ENCODE measurements at places on chromosomes 3 and 15.
A peak's percentile ranks its signal among the peaks of the same experiment; 100 is the strongest.

GRCh38 chr15:74336061-74337005 is 31.1 kb downstream of the CYP11A1 start:
- no peak for DNase-seq

GRCh38 chr3:143888846-143889245 is 40.6 kb upstream of the SLC9A9 start:
- no peak for DNase-seq

GRCh38 chr3:195596765-195597171 is 13.0 kb upstream of the APOD start:
- no peak for DNase-seq

DNA sequence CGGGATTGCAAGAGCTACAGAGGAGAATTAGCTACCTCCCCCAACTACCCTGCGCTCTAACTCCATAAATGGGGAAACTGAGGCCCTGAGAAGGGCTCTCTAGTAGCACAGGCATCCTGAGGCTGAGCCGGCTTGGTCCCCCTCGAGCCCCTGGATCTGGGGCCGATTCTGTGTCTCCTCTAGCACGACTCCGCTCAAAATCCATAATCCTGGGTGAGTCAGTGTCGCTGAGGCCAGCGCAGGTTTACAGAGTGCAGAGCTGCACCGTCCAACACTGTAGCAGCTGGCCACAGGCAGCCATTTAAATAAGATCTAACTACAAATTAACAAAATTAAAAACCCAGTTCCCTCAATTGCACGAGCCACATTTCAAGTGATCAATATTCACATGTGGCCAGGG is 10.8 kb downstream of the GATA2 start:
- DNase-seq = no peak

- DNase-seq = no peak
Measured at GRCh38 chr3:138136201-138136600, 4.0 kb upstream of the A4GNT start.

- DNase-seq = no peak
Measured at GRCh38 chr3:187902936-187903335, 157.7 kb upstream of the BCL6 start.

DNA sequence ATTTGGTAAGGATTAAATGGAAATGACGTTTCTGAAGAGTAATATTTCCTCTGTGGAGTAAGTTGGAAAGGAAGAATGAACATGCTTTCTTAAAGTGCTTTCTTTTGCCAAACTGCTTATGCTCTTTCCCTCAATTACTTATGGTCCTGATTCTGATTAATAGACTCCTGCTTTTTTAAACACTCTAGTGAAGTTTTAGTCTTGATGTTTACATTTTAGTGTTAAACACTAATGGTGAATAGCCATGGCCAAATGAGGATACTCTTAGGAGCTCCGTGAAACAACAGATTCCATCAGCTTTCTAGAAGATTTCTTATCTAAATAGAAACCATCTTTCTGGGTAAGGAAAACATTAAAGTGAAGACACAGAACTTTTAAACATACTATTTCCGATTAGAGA is 117.6 kb downstream of the P3H2 start:
- no peak for DNase-seq

DNA sequence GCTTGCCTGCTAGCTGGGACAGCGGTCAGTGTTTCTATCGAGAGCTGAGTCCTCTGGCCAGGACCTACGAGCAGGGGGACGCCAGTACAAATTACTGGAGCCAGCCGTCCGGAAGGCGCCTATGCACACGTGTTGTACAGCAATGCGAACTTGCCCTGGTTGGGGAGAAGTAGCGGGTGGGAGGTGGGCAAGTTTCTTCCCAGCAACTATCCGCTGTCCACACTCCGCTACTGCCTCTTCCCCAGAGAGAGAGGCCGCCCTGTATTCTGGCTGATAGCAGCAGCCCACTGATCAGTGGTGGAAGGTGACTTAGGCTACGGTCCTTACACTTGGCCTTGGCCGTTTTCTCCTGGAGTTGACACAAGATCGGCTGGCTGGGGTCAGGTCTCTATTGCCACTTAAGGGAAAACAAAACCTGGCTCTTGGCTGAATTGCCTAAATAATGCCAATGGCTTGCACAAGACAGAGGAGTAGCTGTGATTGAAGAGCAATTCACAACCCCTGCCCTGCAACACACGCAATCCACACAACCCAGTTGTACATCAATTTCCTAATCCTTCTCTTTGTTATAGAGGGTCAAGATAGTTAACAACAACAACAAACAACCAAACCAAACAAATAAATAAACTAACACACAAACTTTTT is 12.8 kb upstream of the SHC4 start:
- no peak for DNase-seq

GRCh38 chr15:60044636-60045270 is 40.6 kb downstream of the FOXB1 start:
- no peak for DNase-seq

DNA sequence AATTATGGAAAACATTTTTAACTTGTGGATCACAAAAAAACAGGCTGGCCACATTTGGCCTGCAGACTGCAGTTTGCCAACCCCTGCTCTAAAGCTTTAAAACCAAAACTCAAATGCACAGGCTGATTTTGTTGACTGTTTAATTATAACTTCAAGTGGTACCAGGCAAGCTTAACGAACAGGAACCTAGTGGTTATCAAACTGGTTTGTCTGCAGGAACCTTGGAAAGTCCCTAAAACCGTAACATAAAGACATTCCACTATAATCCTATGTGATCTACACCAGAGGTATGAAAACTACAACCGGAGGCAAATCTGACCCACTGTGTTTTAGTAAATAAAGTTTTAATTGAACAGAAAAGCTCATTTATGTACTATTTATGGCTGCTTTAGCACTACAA is 52.4 kb downstream of the TBL1XR1 start:
- no peak for DNase-seq

- peak; percentile 2 for DNase-seq
Measured at GRCh38 chr3:117820658-117821299, 1111.2 kb downstream of the TUSC7 start.

- DNase-seq = no peak
Measured at GRCh38 chr15:58472821-58473581, 41.2 kb downstream of the LIPC start.

- DNase-seq = no peak
Measured at GRCh38 chr15:43796566-43796965, 3.5 kb downstream of the SERINC4 start.

GRCh38 chr3:6602329-6602728 is 258.6 kb upstream of the GRM7 start:
- DNase-seq = no peak

DNA sequence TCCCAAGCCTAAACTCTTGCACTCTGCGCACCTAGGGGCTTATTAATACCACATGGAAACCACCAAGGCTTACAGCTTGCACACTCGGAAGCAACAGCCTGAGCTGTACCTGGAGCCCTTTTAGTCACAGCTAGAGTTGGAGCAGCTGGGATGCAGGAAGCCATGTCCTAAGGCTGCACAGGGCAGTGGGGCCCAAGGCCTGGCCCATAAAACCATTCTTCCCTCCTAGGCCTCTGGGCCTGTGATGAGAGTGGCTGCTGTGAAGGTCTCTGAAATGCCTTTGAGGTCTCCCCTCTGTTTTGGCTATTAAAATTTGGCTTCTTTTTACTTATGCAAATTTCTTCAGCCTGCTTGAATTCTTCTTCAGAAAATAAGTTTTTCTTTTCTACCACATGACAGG is 383.9 kb upstream of the UBE2E2 start:
- no peak for DNase-seq

DNA sequence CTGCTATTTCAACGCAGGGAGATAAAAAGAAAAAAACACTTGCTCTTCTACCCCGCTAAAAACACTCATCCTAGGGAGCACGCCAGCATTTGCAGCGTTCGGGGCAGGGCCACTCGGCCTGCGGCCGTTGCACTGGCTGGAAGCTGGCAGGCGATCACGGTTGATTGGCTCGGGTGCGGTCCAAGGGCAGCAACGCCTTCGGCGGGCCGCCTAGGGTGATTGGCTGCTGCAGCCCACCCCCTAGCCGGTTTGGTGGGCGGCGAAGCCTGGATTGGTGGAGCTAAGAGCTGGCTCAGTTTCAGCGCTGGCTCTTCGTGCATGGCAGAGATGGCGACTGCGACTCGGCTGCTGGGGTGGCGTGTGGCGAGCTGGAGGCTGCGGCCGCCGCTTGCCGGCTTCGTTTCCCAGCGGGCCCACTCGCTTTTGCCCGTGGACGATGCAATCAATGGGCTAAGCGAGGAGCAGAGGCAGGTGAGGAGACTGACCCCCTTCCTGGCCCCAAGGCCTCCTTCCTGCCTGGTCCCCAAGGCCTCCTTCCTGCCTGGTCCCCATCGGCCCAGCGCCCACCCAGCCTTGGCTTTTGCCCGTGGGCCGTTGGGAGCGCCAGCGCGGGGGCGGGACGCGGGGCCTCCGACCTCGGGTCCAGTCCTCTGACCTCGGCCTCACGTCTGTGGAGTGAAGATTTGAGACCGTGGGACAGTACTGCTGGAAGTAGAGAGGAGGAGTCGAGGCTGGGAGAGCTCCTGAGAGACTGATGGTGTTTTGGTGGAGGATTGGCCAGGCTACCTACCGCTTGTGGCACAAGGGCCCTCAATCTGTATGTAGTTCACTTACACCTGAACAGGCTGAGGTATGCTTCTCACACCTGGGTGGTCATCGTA is at the start of gene IVD:
TSS of gene IVD (plus strand) at position 295 of the 881 bp plus-strand sequence. CDS start at position 328, 33 bp downstream.
- DNase-seq = peak; percentile 80

GRCh38 chr3:128143496-128143895 is 9.8 kb upstream of the EEFSEC start:
- no peak for DNase-seq

GRCh38 chr3:53146319-53146891 is 14.6 kb upstream of the PRKCD start:
- no peak for DNase-seq

DNA sequence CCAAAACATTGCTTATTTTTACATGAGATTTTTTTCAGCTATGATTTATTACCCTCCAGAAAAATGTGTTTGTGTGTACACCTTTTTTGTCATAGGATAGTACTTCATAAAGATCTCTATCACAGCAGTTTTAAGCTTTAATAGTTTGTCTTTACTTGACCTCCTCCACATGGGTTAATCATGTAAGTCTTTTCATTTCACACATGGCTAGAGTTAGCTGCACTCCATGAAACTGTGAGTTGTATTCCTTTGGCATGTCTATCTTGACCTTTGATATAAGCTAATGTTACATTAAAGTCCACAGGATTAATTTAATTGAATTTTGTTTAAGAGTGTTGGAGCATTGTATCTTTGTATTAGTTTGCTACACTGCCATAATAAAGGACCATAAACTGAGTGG is 217.1 kb downstream of the OTOL1 start:
- no peak for DNase-seq

- no peak for DNase-seq
Measured at GRCh38 chr3:151155409-151156128, 47.4 kb downstream of the GPR171 start.

- peak; percentile 7 for DNase-seq
Measured at GRCh38 chr3:173584838-173585831, 187.6 kb downstream of the NLGN1 start.

- DNase-seq = no peak
Measured at GRCh38 chr15:82858932-82859331, 49.5 kb downstream of the WHAMM start.

DNA sequence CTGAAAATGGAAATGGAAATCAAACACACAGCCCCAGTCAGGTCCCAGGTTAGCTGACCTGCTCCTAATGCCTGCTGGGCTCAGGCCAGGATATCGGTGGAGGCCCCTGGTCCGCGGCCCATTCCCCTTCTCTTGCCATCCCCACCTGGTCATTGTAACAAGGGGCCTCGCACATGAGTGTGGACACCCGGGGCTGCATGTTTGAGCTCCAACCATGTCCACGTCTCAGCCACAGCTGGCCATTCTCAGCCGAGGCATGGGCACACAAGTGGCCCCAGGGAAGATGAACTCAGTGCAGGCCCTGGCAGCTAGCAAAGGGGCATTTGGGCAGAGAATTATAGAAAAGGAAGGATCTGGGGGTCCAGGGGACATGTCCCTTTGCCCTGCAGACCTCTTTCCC is 41.7 kb downstream of the FAM174B start:
- no peak for DNase-seq

- no peak for DNase-seq
Measured at GRCh38 chr3:153429821-153430220, 267.8 kb downstream of the RAP2B start.

GRCh38 chr15:36947035-36947719 is 153.2 kb downstream of the MEIS2 start:
- DNase-seq = no peak

DNA sequence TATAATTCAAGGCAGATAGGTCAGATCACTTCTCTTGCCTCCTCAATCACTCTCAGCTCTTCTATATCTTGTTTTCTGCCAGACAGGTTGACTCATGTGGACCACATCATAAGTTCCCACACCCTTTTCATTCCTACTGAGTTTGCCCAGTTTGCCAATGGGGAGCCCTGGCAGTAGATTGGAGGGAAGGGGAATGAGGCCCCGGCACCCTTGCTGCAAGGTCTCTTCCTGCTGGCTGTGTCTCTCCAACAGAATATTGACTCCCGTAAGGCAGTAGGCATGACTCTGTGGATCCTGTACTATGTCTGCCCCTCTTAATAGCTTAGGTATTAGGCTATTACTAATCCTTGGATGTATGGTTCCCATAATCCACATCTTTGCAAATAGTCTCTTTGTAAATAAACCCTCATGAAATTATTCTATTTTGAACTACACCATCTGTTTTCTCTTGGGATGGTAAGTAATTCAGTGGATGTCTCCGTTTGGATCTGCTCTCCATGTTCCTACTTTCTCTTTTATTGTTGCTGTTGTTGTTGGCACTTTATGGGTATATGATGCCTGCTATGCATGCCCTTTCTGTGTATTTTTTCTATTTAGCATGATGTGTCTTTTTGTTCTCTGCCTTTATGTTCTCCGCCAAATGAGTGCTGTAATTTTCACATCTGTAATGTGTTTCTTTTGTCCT is 65.5 kb upstream of the DCBLD2 start:
- no peak for DNase-seq

- DNase-seq = no peak
Measured at GRCh38 chr3:12620729-12621128, 43.2 kb downstream of the RAF1 start.

DNA sequence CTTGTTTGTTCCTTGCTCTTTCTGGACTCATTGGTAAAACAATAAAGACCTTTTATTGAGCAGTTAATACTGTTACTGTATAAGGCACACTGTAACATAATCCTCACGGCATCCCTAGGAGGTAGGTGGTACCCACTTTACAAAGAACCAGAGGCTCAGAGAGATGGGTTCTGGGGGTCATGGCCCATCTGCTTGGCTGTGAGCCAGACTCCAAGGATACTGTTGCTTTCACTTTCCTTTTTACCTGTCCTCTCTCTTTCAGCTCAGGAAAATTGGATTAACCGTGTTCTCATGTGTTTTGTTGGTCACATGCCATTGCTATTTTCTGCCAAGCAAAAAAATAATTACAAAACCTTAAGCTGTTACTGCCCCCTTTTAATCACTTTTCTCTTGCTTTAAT is 34.8 kb upstream of the FILIP1L start:
- no peak for DNase-seq

DNA sequence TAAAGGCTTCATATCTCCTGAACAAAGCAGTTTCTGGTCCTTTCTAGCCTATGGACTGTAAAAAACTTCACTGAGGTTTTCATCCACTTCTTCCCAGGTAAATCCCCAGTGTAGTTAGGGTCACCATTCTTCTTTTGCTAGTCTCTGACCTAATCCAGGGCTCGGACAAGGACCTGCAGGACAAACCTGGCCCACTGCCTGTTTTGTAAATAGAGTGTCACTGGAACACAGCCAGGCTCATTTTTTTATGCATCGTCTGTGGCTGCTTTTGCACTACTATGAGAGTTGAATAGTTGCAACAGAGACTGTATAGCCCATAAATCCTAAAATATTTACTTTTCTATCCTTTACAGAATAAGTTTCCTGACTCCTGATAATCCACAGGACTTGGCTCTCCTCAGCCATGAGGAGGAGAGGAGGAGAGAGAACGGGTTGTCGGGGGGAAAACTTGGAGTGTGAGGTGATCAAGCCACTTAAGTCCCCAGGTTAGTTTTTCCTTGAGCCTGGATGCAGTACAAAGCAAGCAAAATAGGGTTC is 29.0 kb downstream of the CCR3 start:
- DNase-seq = no peak

Data from fibroblast of skin of left biceps (primary cell).